ENCODE measurements at places on chromosomes 2 and 18.

DNA sequence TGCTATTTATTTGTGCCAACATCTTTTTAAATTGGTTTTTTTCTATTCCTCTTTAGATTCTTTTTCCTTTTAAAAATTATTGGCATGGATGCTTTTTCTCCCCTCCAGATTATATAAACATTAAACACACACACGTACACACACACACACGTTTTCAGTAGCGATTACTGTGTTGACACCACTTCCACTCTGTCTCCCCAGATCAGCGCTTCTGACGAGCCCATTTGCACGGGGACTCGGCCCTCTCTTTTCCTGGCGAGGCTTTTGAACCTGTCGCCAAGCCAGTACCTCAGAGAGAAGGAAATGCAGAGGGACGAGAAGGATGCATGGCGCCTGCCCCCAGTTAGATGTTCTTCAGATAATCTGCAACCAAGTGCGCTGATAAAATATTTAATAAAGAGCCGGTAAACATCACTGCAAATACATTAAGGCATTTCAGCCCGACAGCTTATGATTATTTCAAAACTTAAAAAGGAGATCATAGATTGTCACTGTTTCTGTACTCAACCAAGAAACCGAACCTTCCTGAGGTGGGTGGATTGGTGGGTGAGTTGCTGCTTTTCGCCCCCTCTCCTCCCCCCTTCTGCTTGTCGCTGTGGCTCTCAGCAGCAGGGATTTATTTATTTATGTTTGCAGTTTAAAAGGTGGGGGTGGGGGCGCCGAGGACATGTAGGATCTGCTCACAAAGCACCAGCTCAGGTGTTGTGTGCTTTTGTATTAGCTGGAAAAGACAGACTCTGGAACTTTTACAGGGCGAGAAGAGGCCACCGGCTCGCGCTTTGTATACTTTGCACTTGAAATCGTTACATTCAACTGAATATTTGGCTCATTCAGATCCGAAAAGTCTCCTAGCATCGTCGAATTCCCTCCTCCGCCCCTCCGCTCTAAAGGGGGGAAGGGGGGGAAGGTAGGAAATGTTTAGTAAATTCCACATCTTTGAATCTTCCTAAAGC lies 787 bp upstream of the TBR1 start:
- DNase-seq, result no peak

- no peak for DNase-seq
Observed at GRCh38 chr2:237411683-237412423, 2.1 kb downstream of the COL6A3 start.

DNA sequence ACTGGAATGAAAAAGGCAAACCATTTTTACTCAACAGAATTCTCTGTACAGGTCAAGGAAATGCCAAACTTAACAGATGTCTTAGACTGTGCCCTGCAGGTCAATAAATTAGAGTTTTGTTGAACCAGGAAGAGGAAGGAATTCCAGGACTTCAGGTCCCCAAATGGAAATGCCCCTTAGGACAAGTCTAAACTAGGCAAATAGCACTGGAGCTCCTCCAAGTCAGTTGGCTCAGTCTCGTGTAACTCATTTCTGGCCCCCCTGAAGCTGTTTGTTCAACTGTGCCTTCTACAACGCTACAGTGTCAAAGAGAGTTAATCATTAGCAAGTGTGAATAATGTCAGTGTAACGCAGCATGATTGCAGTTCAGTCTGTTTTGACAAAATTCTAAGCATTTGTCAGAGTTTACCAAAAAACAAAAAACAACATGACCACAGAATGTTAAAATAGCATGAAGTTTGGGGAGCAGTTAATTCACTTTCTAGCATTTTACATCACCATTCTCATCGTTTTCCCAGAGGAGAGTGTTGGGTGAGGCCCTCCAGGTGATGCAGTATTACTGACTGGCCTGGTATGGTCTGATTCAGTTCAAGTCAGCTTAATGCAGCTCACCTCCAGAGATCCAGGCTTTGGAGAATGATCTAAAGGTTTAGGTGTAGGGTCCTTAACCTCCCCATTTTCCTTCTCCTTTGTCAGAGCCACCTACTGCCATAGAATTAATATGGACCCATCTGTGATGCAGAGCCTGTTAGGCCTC lies 108.1 kb downstream of the AQP4 start:
- DNase-seq, result no peak

DNA sequence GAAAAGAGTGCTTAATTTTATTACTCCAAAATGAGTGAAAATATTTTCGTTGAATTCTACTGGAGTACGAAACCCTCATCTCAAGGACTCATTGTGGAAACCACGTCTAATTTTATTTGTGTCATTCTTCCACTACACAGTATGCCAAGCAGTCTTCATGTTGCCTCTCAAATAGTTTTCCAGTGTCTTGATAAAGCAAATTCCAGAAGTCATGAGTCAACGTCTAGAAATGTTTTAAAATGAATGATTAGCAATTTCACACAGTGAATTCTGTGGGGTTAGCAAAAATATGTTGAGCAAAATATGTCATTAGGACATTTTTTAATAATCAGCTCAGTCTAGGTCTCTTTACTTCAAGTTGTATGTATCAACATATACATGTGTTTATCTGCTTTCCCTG lies 865.5 kb downstream of the DSC3 start:
- no peak for DNase-seq

DNA sequence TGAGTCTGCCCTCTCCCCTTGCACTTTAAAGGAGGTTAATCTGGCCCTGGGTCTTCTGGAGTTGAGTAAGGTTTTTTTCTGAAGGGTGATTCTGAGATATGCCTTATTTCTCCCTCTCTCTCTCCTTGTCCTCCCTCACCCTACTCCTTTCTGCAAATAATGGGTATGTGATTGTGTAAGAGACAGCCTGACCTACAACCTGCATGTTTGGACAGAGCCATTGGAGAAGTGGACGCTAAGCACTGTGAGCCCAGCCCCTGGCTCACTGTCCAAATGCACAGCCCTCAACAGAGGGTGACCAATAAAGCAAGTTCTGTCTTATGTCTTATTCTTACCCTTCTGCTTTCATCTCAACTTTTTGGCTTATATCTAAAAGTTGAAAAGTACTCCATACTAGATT lies 71.5 kb downstream of the SPP2 start:
- no peak for DNase-seq

- no peak for DNase-seq
Observed at GRCh38 chr2:134268265-134268664, 14.4 kb downstream of the MGAT5 start.

DNA sequence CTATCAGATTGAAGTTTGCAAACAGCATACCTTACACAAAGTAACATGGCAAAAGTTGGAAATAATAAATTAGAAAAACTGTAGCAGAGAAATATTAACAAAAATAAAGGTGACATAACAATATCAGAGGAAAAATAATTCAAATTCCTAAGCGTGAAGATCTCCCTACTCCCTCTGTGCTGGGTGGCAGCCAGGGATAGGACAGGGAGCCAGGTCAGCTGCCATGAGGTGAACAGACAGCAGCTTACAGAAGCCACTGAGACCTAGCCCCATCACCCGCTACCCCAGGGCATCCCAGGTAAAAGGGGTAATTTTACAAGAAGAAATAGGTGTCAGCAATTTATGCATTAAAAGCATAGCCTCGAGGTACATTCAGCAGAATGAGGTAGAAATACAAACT lies 423.8 kb upstream of the HS6ST1 start:
- DNase-seq, result no peak

DNA sequence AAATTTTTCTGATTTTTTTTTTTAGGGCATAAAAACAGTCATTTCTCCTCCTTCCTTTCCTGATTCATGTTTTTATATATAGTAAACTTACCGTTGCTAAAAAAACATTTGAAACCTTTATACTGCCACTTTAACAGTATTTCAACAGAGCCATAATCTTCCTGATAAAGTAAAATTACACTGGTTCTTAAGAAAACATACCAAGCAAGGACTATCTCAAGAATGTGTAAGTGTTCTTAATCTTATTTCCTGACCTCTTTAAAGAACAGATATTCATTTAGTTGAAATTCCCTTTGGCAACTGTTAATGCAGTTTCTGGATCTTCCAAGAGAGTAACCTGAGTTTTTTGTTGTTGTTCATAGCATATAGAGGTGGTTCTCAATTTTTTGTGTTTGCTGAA lies 26.6 kb upstream of the COLEC12 start:
- no peak for DNase-seq

DNA sequence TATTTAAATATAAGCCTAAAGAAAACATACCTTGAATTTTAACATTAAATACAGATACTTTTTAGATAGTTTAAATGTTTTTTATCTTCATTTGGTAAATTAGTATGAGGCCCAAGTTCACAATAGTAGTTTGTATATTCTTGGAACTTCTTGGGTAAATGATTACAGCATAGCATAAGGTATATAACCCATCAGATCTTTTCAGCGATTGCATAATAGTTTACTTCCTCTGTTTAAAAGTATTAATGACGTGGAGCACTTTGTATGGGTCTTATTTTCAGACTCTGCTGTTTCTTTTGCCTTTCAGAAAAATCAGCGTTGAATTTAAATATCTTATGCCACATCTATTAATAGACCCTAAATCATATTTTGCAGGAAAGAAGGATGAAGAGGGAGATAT lies 60.2 kb downstream of the CHRNA1 start:
- no peak for DNase-seq

DNA sequence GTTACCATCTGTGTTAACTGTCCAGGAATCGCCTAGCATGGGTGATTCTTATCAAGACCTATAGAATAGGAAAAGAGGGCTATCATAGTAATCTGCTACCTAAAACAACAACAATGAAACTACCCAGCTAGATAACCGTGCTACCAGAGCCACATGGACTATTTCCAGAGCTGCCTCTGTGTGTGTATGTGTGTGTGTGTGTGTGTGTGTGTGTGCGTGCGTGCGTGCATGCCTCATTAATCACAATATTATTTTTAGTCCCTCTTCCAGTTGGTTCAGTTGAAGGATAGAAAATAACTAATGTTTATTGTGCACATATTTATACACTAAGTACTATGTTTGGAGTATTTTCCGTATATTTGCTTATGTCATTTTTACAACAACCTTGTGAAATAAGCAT lies 201.1 kb downstream of the SP3 start:
- no peak for DNase-seq

- DNase-seq, result no peak
Observed at GRCh38 chr18:62632788-62633455, 82.4 kb upstream of the PHLPP1 start.

DNA sequence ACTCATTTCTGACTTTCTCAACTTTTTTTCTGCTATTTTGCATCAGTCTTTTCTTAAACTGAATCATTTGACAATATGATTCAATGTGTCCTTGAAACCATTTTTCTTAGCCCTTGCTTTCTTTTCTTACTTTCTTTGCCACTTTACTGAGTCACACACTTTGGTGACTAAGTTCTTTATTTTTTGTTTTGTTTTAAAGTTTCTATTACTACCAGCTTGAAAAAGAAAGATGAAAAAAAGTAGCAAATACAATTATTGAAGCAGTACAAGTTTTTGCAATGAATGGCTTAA lies 116.5 kb downstream of the DOCK10 start:
- DNase-seq, result no peak

- DNase-seq, result no peak
Observed at GRCh38 chr2:171703574-171704347, 16.5 kb downstream of the DYNC1I2 start.

GRCh38 chr18:80147037-80147417 lies 38.0 kb downstream of the ADNP2 start:
- DNase-seq, result no peak

- no peak for DNase-seq
Observed at GRCh38 chr2:3587021-3587420, 7.9 kb upstream of the COLEC11 start.

DNA sequence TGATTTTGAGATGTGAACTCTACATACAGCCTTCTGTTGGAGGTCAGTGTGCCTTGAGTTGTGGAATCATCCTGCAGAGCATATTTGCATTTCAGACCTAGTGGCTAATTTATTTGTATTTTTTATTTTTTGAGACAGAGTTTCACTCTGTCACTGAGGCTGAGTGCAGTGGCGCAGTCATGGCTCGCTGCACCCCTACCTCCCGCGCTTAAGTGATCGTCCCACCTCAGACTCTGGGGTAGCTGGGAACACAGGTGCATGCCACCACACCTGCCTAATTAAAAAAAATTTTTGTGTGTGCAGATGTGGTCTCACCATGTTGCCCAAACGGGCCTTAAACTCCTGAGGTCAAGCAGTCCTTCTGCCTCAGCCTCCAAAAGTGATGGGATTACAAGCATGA lies 104.4 kb downstream of the ASXL3 start:
- no peak for DNase-seq

- DNase-seq, result no peak
Observed at GRCh38 chr2:85756822-85757435, 3.1 kb downstream of the ATOH8 start.

DNA sequence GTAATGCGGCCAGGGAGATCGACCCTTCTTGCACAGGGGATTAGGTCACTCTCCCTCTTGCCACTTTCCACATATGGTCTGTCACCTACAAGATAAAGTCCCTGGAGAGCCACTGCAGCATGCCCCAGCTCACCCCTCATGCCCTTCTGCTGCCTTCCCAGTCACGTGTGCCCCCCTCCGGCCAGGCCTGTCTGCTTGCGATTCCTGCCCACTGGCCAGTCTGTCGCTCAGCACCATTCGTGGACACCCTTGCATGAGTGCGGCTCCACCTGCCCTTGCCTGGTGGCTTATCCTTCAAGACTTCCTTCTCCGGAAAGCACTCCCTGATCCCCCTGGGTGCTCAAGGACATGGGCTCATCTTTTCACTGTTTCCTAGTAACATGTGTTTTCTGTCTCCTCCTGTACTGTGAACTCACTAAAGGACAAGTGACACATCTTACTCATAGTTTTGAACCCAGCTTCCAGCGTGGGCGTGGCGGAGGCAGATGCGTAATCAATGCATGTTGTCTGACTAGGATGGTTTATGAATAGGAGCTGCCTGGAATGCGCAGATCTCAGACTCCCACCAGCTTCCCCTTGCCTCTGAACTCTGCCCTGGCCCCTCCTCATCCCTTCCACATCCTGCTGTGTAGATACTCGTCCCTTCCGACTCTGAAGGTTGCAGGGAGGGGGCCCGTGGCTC lies 7.8 kb upstream of the NT5DC4 start:
- DNase-seq, result no peak

DNA sequence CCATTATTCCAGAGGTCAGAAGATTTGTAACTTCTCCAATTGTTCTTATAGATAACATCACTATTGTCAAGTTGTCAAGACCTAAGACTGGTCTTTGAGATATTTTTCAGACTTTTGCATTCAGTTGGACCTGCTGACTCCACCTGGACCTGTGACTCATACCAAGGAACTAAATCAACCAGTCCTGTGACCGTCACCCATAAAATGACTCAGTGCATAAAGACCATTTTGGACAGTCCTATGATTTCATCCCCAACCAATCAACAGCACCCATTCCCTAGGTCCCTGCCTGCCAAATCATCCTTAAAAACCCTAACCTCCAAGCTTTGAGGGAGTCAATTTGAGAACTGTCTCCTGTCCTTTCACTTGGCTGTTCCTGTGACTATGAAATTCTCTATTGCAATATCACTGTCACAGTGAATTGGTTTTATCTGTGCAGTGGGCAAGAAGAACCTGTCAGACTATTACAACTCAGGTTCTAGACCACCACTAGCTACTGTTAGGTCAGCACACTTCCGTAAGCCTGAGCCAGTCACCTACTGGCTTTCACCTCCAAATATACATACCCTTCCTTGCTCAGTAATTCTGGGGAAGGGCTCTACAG lies 17.1 kb downstream of the DPP4 start:
- DNase-seq, result no peak

- DNase-seq, result no peak
Observed at GRCh38 chr2:9737053-9737875, 106.0 kb upstream of the TAF1B start.

GRCh38 chr2:232377841-232378734 lies 463 bp upstream of the ALPP start:
- DNase-seq, result no peak

GRCh38 chr2:72916743-72917137 lies 579 bp upstream of the EMX1 start:
- DNase-seq, result no peak

- DNase-seq, result no peak
Observed at GRCh38 chr2:133484106-133484505, 84.2 kb downstream of the NCKAP5 start.

Measured in effector CD4-positive, alpha-beta T cell (primary cell).